ENCODE measurements at places on chromosomes 4 and X. TPM values are rescaled to one million over a fixed set of nuclear protein-coding genes. Genes with fewer than 3 reads are reported as not detected.

MAGEB10 gene
- 0.10 TPM for total RNA-seq

TAF7L gene
- total RNA-seq = not detected

TLR6 gene
- total RNA-seq = 2.8 TPM

USP51 gene
- total RNA-seq = 1.1 TPM

Data from M059J (cell line).